ENCODE measurements at places on chromosomes 3 and 15.

- DNase-seq: no peak
Observed at GRCh38 chr3:115658032-115658336, 34.7 kb downstream of the GAP43 start.

- DNase-seq: no peak
Observed at GRCh38 chr15:88023914-88024313, 232.6 kb downstream of the NTRK3 start.

- no peak for DNase-seq
Observed at GRCh38 chr15:74427607-74428441, 5.9 kb downstream of the SEMA7A start.

DNA sequence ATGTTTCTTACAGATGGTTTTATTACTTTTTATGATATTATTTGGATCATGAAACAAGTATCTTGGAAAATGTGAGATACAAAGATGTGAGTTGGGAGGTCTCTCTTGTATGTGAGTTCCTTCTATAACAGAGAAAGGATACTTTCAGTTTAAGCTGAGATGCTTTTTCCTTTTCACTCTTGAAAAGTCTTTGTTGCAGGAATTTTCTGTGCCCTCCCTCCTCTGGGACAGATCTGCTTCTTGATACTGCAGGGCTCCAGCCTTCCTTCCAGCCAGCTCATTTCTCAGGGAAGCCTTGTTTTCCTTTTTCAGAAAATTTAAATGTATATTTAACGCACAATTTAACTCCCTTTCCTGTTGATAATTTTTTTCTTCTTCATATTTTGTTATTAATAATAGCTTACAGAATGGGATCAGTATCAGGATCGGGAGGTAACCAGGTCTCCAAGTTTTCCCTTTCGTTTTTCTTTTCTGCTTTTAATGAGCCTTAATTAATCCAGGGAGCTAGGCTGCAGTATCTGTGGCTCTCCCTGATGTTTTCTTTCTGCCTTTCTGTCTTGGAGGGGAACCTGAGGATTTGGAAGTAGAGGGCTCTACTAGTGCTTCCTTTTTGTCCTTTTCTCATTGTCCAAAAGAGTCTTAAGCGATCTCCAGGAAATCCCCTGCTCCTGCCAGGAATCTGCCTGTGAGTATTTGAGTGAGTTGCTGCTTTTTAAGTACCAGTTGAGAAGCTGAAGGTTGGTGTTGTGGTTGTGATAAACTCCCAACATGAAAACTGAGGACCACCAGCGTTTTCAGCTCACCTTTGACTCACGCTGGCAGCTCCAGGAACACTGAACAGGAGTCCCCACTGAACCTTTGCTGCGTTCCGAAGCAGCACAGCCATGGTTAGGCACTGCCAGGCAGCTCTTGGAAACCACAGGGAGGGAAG lies 105.7 kb downstream of the IGF1R start:
- no peak for DNase-seq

GRCh38 chr3:13492048-13492447 lies 11.9 kb downstream of the HDAC11 start:
- no peak for DNase-seq

DNA sequence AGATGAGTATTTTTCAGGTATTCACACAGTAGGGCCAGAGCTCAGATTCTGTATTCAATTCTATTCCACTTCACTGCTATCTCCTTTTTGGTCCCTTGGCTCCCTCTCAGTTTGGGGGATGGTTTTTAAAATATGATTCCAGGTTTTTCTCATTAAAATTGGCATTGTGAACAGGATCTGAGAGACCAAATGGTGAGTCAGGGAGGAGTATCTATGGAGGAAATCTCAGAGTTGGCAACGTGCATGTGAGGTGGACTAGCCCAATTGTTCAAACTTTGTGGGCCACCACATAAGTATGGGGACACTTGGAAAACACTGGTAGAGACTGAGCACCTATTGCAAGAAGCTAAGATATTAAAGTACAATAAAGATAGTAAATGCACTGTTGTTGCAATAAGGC lies 53.9 kb upstream of the TTC14 start:
- no peak for DNase-seq

- DNase-seq: no peak
Observed at GRCh38 chr3:182715006-182715405, 78.3 kb upstream of the ATP11B start.

GRCh38 chr3:72903004-72903403 lies 15.2 kb downstream of the GXYLT2 start:
- DNase-seq: no peak

DNA sequence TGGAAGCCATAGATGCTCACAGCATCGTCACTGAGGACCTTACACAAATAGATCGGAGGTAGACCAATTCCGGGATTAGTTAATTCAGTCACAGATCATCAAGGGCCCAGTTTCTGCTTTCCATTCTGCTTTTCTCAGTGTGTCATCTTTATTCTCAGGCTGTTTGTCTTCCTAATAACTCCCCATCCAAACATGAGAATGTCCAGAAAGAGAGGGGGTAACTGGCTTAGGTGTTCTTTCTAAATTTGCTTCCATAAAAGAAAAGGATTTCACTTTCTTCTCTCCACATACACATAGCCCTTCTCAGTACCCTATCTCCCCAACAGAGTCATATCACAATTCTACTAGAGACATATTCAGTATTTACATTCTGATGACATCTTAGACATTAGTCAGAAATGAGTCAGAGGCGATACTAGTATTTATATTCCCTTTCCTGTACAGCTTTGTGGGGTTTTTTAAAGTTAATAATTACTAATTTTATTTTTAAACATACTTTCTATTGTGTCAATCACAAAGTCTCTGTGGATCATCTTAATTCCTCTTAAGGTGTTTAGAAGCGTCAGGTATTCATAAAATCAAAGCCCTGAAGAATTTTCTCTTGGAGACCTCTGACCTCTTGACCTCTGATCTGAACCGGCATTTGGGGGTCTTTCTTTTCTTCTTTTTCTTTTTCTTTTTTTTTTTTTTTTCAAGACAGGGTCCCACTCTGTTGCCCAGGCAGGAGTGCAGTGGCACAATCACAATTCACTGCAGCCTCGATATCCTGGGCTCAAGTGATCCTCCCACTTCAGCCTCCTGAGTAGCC lies 24.3 kb upstream of the IL12A start:
- DNase-seq: no peak

- no peak for DNase-seq
Observed at GRCh38 chr3:55443346-55443745, 43.8 kb downstream of the WNT5A start.

- no peak for DNase-seq
Observed at GRCh38 chr15:55846116-55846707, 103.3 kb upstream of the PRTG start.

GRCh38 chr3:33032938-33033337 lies 64.0 kb downstream of the GLB1 start:
- no peak for DNase-seq

DNA sequence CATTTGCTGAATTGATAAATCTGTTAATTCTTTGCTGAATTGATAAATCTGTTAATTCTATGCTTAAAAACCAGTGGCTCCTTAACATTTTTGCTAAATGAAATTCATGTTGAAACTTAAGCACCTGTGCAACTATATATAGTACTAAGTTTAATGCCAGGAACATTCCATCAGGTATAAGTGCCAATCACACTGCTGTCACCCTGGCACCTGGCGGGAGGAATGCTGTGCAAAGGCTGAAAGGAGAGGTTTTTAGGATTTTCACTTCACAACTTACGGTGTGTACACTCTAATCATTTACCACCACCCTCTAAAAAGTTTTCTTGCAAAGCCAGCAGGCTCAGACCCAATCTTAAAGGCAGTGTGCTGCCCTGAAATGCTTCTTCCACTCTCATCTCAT lies 33.5 kb upstream of the MYO5C start:
- no peak for DNase-seq

- DNase-seq: peak; percentile 58
Observed at GRCh38 chr3:141876891-141877621, 613 bp downstream of the ATP1B3 start.

- DNase-seq: no peak
Observed at GRCh38 chr15:69854001-69854400, 243.7 kb downstream of the TLE3 start.

DNA sequence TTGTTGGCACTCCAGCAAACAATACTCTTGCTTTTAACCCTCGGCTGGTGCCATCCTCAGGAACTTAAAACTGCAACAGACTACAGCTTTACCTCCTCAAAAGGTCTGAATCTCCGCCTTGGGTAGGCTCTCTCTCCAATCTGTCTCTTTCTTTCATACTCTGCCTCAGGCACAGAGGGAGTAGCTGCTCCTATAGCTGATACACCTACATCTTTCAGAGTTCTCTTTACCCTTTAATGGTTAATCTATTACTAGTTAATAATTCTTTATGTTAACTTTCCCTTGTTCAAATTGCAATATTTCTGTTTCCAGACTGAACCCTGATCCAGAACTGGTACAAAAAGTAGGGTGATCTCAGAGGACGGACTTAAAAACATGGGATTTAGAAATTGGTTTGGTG lies 66.2 kb downstream of the MAP4 start:
- no peak for DNase-seq

GRCh38 chr3:124234852-124235252 lies 242.9 kb upstream of the ROPN1 start:
- DNase-seq: no peak

GRCh38 chr3:150691414-150692040 lies 12.2 kb downstream of the ERICH6 start:
- no peak for DNase-seq

DNA sequence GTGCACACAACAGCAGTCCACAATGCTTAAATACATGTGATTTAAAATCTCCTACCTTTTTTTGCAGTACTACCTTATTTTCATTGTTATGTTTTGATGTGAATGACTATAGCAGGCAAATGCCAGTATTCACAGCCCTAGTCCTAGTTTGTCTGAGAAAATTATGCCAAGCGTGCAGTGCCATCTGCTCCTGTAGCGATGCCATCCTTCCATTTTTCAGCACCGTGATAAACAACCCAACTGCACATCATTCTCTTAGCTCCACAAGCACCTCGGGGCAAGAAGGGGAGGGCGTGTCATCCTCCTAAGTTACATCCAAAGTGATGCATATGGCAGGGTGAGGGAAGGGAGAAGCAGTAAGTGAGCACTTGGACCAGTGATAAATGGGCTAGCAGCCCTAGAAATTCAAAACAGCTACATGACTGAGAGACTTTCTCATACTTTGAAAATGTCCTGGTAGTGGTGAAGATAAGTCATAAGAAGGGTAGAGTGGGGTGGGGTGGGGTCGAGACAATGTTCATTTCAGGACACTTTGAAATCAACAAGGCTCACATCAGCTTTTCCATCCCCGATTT lies 198.8 kb downstream of the LSAMP start:
- no peak for DNase-seq

DNA sequence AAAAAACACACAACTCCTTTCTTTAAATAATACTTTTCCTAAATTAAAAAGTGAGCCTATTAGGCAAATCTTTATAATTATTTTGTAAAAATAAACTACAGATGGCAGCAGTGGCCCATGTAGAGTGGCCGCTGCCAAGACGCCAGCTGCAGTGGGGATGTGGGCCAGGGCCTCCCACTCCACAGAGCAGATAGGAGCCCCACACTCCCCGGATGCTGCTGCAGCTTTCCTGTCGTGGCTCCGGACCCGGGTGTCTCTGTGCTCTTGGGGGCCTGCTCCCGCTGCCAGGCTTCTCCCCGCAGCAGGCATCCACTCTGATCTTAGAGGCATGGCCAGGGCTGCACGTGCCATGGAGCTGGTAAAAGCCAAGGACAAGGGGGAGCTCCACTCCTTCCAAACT lies 67.5 kb downstream of the PROS1 start:
- no peak for DNase-seq

GRCh38 chr3:88113311-88114162 lies 36.2 kb upstream of the C3orf38 start:
- peak; percentile 13 for DNase-seq

DNA sequence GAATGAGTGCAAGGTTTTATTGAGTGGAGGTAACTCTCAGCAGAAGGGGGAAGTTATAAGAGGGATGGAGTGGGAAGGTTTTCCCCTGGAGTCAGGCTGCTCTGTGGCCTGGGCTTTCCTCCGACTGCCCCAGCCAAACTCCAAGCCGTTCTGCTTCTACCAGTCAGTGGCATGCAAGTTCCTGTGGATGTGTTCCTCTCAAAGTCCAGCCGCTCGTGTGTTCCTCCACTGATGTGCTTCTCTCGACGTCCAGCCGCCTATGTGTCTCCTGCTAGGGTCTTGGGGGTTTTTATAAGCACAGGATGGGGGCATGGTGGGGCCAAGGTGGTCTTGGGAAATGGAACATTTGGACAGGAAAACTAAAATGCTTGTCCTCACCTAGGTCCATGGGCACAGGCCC lies 9.0 kb upstream of the U2SURP start:
- DNase-seq: no peak

GRCh38 chr15:26376243-26376642 lies 396.6 kb downstream of the GABRB3 start:
- no peak for DNase-seq

GRCh38 chr3:135513106-135514059 lies 452.1 kb upstream of the PPP2R3A start:
- no peak for DNase-seq

- DNase-seq: no peak
Observed at GRCh38 chr15:83850501-83851245, 196.8 kb downstream of the ADAMTSL3 start.

- DNase-seq: no peak
Observed at GRCh38 chr3:23377928-23378672, 175.0 kb downstream of the UBE2E2 start.

DNA sequence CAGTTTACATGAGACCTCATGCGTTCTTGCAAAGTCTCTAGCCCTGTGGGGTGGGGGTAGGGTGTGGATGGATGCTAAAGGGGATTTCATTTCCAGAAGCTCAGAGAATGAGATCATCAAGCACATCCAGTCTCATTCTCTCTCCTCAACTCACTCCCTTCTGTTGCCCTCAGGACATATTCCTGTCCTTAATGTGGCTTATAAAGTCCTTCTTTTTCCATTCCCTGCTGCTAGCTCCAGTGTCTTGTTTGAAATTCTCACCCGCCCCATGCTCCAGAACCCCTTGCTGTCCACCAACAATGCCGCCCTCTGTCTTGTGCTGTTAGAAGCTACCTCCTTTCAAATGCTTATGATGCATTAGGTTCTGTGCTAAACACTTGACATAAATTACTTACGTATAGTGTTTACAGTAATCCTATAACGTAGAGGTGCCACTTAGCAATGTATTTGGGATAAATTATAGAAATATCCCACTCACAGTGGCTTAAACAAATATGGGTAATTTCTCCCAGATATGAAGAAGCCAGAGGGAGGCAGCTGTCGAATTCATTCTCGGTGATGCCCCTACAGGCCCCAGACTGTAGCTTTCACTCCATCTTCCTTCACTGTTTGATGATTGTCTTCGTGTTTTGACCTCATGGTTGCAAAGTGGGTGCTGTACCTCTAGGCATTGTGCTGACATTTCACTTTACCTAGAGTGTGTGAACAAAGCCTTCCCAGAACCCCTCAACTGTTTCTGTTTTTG lies 273.1 kb upstream of the TBL1XR1 start:
- no peak for DNase-seq

DNA sequence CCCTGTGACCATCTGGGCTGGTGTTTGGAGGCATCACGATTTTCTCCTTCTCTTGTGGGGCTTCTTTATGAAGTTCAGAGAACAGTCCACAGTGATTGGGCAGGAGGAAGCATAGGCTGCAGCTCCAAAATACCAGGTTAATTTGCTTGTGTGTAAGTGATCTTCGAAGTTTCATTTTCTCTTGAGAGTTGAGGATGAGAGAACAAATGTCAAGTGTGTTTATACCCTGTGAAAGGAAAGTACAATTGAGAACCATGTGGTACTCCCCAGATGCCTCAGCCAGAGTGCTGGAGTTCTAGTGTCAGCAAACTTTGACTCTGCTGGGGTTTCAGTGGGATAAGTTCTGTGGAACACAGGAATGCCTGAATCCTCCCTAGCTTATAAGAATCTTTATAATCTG lies 357.1 kb upstream of the CFAP20DC start:
- DNase-seq: no peak

GRCh38 chr3:49865198-49865784 lies 4.4 kb downstream of the CAMKV start:
- DNase-seq: no peak
